ENCODE measurements at places on chromosomes 7 and 10.

GRCh38 chr7:45053401-45053800, 35.4 kb downstream of the NACAD start:
- no peak for DNase-seq

- DNase-seq: no peak
These were observed 619.8 kb upstream of the GALNT17 start for GRCh38 chr7:70512144-70512543.

DNA sequence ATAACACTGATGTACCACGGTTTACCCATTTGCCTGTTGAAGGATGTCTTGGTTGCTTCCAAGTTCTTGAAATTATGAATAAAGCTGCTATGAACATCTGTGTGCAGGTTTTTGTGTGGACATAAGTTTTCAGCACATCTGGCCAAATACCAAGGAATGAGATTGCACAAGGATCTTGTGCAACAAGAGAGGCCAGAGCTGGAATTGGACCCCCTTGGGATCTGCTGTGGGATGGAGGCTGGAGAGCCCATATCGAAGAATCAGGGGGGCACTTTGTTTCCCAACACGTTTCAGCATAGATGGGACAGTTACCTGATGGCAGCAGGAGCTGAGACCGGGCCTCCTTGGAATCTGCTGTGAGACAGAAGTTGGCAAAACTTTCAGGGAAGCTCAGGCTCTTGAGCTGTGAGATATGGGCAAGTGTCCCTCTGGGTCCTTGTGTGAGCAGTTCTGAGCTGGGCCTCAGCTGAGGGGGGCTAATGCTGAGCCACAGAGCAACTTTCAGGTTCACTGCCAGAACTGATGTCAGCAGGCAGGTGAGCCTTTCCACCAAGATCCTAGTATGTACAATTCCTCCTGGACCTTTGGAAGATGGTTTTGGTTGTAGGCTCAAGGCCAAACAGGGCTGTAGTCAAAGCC, 115.2 kb upstream of the RAB18 start:
- no peak for DNase-seq

- DNase-seq: no peak
These were observed at the start of gene ABCB4 for GRCh38 chr7:87475359-87476178. Gene ABCB4, minus strand, starts transcription at chr7:87475680. Its CDS starts 215 bp downstream, at chr7:87475465.

GRCh38 chr7:156379324-156380070, 261.1 kb upstream of the RNF32 start:
- DNase-seq: no peak

Measured in stimulated activated CD4-positive, alpha-beta T cell treated with anti-CD3 and anti-CD28 coated beads, TNF-alpha, amount 100 ng/mL, for 48 hours (primary cell).